ENCODE measurements at places on chromosomes 4 and X. TPM values are rescaled to one million over a fixed set of nuclear protein-coding genes. Genes with fewer than 3 reads are reported as not detected.

The TIGD4 gene
- total RNA-seq, result 0.66 TPM

The CLGN gene
- total RNA-seq, result 4.2 TPM

DNA sequence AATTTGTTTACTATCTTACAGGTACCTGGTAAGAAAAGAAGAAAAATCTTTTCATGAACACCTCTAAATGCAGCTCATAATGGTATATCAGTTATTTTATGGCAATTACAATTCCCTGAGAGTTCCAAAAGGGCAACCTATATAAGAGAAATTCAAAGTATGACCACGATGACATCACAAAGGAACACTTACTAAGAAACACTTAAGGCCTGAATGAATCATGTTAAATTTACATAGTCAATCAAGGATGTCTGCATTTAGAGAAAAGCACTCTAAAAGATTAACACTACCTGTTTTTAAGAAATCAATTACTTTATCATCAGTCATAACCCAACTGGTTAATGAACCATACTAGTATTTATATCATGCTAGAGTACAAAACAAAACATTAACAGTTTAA lies 63.9 kb downstream of the LCORL start:
- no peaks in the 10 kb centered on the region for H3K4me1 ChIP-seq
- no peaks in the 10 kb centered on the region for H3K36me3 ChIP-seq
- no peak overlapping the region for H3K27ac ChIP-seq

- H3K27ac ChIP-seq, result no peak overlapping the region
- H3K36me3 ChIP-seq, result no peaks in the 10 kb centered on the region
- DNase-seq, result no peak
- peaks cover 4% of the 10 kb centered on the region for H3K4me1 ChIP-seq
- H3K27me3 ChIP-seq, result no peaks in the 10 kb centered on the region
- H3K4me3 ChIP-seq, result no peak overlapping the region
These were observed 3.0 kb upstream of the IRF2 start for GRCh38 chr4:184477201-184477999.

The TMEM129 gene
- 15.1 TPM for total RNA-seq

DNA sequence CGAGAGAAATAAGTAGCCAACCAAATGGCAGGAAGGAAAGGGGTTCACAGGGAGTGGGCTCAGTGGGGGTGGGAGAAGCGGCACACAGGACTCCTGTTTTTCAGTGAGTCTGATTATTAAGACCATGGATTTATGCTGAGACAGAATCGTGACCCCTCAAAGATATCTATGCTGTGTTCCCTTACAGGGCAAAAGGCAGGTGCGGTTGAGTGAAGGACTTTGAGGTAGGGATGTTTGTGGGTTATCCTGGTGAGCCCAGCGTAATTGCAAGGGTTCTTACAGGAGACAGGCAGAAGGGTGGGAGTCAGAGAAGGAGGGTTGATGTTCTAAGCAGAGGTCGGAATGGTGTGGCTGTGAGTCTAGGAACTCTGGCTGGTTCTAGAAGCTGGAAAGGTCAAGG lies 73.0 kb downstream of the EVC start:
- no peaks in the 10 kb centered on the region for H3K36me3 ChIP-seq
- no peak overlapping the region for H3K27ac ChIP-seq
- no peak overlapping the region for H3K4me3 ChIP-seq
- H3K4me1 ChIP-seq, result no peaks in the 10 kb centered on the region
- no peaks in the 10 kb centered on the region for H3K27me3 ChIP-seq
- no peak for DNase-seq

DNA sequence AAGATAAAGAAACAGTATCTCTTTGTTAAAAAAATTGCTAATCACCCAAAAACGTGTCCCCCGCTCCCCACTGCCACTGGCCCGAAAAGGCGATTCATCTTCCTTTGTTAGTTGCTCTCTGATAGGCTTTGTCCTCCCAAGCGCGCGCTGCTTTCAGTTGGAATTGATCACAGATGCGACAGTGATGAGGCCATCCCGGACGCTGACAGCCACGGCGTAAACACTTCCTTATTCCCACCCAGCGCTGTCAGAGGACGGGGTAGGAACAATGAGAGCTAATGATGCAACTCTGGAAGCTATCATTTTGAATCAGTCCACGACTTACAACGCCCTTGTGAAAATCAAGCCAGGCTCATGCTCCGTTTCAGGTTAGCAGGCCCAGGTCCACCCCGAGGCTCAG lies 21.4 kb downstream of the SOD3 start:
- no peaks in the 10 kb centered on the region for H3K27me3 ChIP-seq
- no peak overlapping the region for H3K4me3 ChIP-seq
- DNase-seq, result no peak
- no peak overlapping the region for H3K27ac ChIP-seq

GRCh38 chr4:33078145-33078544 lies 2358.0 kb downstream of the PCDH7 start:
- H3K4me3 ChIP-seq, result no peak overlapping the region

GRCh38 chrX:136687457-136687856 lies 39.5 kb downstream of the CD40LG start:
- DNase-seq, result no peak
- peaks cover 27% of the 10 kb centered on the region for H3K4me1 ChIP-seq
- peak overlapping the region; percentile 7 for H3K27ac ChIP-seq
- H3K4me3 ChIP-seq, result no peak overlapping the region
- H3K36me3 ChIP-seq, result peaks cover 7% of the 10 kb centered on the region
- no peaks in the 10 kb centered on the region for H3K27me3 ChIP-seq

GRCh38 chrX:40394302-40394701 lies 186.5 kb upstream of the ATP6AP2 start:
- no peaks in the 10 kb centered on the region for H3K27me3 ChIP-seq
- no peak overlapping the region for H3K27ac ChIP-seq
- H3K36me3 ChIP-seq, result no peaks in the 10 kb centered on the region
- H3K4me1 ChIP-seq, result no peaks in the 10 kb centered on the region
- H3K4me3 ChIP-seq, result no peak overlapping the region
- no peak for DNase-seq

- H3K4me1 ChIP-seq, result no peaks in the 10 kb centered on the region
- H3K27me3 ChIP-seq, result no peaks in the 10 kb centered on the region
- DNase-seq, result peak; percentile 24
- H3K36me3 ChIP-seq, result no peaks in the 10 kb centered on the region
- no peak overlapping the region for H3K27ac ChIP-seq
- peak overlapping the region; percentile 47 for H3K4me3 ChIP-seq
These were observed 13.9 kb upstream of the ETDC start for GRCh38 chrX:135295238-135295943.

- no peaks in the 10 kb centered on the region for H3K27me3 ChIP-seq
- no peaks in the 10 kb centered on the region for H3K4me1 ChIP-seq
- H3K36me3 ChIP-seq, result no peaks in the 10 kb centered on the region
- H3K4me3 ChIP-seq, result no peak overlapping the region
- DNase-seq, result no peak
- H3K27ac ChIP-seq, result no peak overlapping the region
These were observed 1148.8 kb upstream of the PCDH7 start for GRCh38 chr4:29571322-29571721.

The ADAM29 gene
- not detected for total RNA-seq

- no peak for DNase-seq
- no peak overlapping the region for H3K27ac ChIP-seq
- H3K4me1 ChIP-seq, result no peaks in the 10 kb centered on the region
- no peak overlapping the region for H3K4me3 ChIP-seq
These were observed 64.1 kb downstream of the ANXA5 start for GRCh38 chr4:121632636-121633035.

GRCh38 chr4:148300877-148301276 lies 141.3 kb downstream of the NR3C2 start:
- H3K36me3 ChIP-seq, result no peaks in the 10 kb centered on the region
- H3K4me3 ChIP-seq, result no peak overlapping the region
- H3K27ac ChIP-seq, result no peak overlapping the region

- DNase-seq, result no peak
- H3K27me3 ChIP-seq, result no peaks in the 10 kb centered on the region
- H3K27ac ChIP-seq, result no peak overlapping the region
- no peaks in the 10 kb centered on the region for H3K4me1 ChIP-seq
These were observed 37.0 kb downstream of the NAP1L5 start for GRCh38 chr4:88660446-88661294.

GRCh38 chr4:186487726-186488125 lies 67.6 kb downstream of the MTNR1A start:
- no peak overlapping the region for H3K27ac ChIP-seq
- no peak overlapping the region for H3K4me3 ChIP-seq

DNA sequence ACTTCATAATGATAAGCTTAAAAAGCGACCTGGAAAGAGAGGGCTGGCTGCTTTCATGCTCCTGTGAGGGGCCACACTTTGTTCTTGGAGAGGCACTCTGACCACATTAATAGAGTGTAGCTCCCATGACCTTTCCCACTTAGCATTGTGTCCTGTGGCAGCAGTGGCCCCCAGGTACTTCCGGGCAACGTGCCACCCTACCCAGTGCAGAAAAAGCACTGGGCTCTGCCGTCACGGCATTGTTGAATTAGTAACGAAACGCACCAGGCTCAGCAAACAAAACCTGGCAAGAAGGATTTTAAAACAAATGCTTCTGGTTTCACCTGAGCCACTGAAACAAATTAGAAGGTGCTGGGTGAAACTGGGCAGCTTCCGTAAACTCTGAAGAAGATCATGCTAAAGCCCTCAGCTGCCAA lies 5.4 kb upstream of the SORBS2 start:
- H3K4me3 ChIP-seq, result no peak overlapping the region
- H3K27ac ChIP-seq, result no peak overlapping the region
- no peaks in the 10 kb centered on the region for H3K36me3 ChIP-seq
- H3K4me1 ChIP-seq, result no peaks in the 10 kb centered on the region

The ETNPPL gene
- total RNA-seq, result 0.19 TPM

DNA sequence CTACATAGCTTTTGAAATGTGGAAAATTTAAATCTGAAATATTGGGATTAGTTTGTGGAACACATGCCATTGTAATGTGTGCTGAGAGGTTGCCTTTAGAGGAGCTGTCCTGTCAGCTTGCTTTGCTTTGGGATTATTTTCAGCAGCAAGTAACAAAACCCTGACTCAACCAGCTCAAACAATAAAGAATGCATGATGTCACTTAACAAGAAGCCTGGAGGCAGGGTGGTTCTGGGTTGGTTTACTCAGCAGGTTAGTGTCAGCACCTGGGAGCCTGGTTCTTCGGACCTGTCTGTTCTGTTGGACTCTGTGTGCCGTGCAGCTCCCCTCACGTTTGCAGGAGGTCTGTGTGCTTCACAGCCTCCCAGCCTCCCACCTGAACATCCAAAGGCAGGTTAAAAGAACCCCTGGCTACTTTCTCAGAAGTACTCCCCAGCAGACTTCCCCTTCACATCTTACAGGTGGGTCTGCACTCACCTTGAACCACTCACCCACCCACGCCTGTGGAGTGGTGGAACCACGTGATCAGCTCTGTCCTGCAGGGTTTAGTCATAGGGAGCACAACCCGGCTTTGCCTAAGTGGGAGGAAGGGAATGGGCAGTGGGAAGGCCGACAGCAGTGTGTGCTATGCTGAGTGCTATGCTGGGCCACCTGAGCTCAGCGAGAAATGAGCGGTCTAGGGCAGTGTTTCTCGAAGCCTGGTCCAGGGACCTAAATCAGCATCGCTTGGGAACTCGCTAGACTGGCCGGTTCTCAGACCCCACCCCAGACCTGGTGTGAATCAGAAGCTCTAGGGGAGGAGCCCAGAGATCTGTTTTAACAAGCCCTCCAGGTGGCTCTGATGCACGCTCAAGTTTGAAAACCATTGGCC lies 20.4 kb downstream of the TMEM131L start:
- H3K36me3 ChIP-seq, result peaks cover 8% of the 10 kb centered on the region
- H3K4me1 ChIP-seq, result peaks cover 38% of the 10 kb centered on the region
- no peaks in the 10 kb centered on the region for H3K27me3 ChIP-seq
- no peak overlapping the region for H3K4me3 ChIP-seq

DNA sequence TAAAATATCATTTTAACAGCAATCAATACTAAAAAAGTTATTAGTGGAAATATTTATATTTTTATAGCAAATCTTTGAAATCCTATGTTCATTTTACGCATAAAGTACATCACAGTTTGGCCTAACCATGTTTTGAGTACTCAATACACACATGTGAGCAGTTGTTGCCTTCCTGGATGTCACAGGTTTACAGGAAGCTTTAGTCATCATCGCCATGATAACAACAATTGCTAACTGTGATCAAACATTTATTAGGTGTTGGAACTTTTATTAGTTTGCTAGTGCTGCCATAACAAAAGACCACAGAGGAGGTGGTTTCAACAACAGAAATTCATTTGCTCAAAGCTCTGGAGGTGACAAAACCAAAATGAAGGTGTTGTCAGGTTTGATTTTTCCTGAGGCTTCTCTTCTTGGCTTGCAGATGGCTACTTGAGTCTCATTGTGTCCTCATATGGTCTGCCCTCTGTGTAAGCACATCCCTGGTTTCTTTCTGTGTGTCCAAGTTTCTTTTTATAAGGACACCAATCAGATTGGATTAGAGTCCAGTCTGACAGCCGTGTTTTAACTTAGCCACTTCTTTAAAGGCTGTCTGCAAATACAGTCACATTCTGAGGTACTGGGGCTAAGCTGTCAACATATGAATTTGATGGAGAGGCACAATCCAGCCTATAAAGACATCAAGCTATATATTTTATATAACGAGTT lies 43.1 kb upstream of the BOD1L1 start:
- no peak for DNase-seq
- no peak overlapping the region for H3K27ac ChIP-seq
- no peak overlapping the region for H3K4me3 ChIP-seq
- no peaks in the 10 kb centered on the region for H3K27me3 ChIP-seq
- no peaks in the 10 kb centered on the region for H3K4me1 ChIP-seq

DNA sequence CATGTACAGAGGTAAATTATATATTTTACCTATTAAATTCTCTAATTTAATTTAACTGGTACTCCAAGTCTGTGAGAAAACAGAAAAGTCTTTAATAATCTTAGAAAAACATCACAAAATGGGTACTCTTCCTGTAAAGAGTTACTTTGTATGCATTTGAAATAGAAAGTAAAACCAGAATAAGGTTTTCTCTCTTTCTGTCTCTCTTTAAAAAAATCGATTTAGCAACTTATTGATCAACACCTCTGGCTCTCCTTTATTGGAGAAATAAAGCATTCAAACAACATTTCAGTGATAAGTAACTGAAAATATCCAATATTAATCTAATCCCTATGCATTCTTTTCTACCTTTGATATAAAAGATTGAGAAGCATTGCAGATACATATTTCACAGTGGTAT lies 27.4 kb downstream of the ATOH1 start:
- DNase-seq, result no peak
- no peak overlapping the region for H3K4me3 ChIP-seq
- H3K4me1 ChIP-seq, result no peaks in the 10 kb centered on the region
- no peak overlapping the region for H3K27ac ChIP-seq
- no peaks in the 10 kb centered on the region for H3K36me3 ChIP-seq

GRCh38 chrX:38669428-38669827 lies 108.1 kb downstream of the TSPAN7 start:
- H3K4me1 ChIP-seq, result no peaks in the 10 kb centered on the region
- DNase-seq, result no peak
- H3K4me3 ChIP-seq, result no peak overlapping the region
- H3K36me3 ChIP-seq, result no peaks in the 10 kb centered on the region
- H3K27me3 ChIP-seq, result no peaks in the 10 kb centered on the region
- no peak overlapping the region for H3K27ac ChIP-seq

The STARD8 gene
- 1.9 TPM for total RNA-seq

DNA sequence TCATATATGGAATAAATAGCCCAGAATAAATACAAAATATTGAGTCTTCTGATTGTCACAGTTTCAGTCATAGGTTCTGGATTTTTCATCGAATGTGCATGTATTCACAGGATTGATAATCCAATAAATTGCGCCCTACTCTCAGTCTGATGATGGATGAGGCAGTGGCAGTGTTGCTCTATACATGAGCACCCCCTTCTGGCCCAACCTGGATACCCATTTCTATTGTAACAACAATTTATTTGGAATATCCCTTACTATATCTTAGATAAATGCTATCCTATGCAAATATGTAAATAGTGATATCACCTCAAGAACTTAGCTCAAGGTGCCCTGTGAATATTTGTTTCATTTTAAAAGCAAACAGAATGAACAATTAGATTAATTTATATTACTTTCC lies 733.7 kb upstream of the PABPC4L start:
- H3K27me3 ChIP-seq, result no peaks in the 10 kb centered on the region
- no peak overlapping the region for H3K27ac ChIP-seq
- no peaks in the 10 kb centered on the region for H3K36me3 ChIP-seq
- no peak overlapping the region for H3K4me3 ChIP-seq
- no peak for DNase-seq
- no peaks in the 10 kb centered on the region for H3K4me1 ChIP-seq

The DRD5 gene
- total RNA-seq, result 0.09 TPM

All from thymus (tissue), 14 donors.